ENCODE measurements at places on chromosomes 16 and 17.

DNA sequence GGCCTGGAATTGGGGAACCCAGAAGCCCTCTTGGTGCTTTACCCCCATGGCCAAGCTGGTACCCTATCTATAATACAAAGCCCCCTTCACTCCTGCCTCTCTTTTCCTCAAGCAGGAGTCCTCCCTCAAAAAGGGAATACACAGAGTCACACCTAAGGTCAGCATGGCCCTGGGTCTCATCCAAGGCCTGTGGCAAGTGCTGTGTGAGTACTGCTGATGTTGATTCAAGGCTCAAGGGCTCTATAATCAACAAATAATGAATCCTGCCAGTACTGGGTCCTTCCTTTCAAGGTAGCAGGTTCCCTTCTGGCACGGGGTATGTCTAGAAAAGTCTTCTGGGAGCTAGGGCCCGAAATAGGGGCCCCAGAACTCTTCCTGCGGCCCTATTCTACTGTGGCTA is 187.3 kb downstream of the CYB561 start:
- DNase-seq: no peak

- DNase-seq: no peak
Observed at GRCh38 chr17:61846088-61846487, 17.2 kb downstream of the BRIP1 start.

DNA sequence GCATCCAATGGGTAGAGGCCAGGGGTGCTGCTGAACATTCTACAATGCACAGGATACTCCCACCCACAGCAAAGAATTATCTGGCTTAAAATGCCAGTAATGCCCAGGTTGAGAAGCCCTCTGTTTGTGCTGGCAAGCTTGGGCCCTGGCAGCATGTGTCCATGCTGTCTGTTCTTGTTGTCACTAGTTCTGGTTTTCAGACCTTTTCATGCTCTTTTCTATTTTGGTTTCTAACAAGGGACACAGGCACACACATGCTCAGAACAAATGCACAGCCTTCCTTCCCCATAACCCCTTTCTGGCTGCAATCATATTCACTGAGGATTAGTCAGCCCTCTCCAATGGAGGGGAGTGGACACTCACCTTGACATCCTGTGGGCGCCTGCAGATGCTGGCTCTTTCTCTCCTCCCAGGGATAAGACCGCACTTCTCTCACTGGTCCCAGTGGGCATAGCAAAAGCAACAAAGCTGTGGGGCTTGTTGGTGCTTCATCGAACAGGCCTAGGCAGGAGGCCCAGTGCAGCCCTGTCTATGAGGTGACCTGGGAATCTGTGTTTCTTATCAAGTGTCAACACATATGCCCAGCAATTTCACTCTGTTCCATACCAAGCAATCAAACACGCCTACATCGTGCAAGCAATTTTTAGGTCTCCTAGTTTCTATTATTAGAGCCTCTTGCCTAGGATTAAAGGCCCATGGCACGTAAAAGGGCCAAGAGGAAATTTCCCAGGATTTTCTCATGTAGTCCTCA is 271.1 kb upstream of the CCL2 start:
- DNase-seq: no peak

GRCh38 chr17:81173052-81173761 is 7.2 kb upstream of the AATK start:
- DNase-seq: no peak

DNA sequence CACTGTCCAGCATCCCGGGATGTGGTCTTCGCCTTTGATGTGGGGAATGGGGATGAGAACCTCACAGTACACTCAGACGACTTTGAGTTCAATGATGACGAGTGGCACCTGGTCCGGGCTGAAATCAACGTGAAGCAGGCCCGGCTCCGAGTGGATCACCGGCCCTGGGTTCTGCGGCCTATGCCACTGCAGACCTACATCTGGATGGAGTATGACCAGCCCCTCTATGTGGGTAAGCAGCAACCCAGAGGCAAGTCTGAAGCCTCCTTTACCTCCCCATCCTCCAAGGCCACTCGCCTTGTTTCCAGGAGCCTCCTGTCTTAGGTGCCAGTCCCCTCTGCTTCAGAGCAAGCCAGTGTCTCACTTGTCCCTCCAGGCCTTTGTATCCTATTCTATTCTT is 10.2 kb downstream of the CNTNAP1 start:
- DNase-seq: no peak

GRCh38 chr17:37488009-37488604 is 1.6 kb upstream of the DUSP14 start:
- DNase-seq: no peak

DNA sequence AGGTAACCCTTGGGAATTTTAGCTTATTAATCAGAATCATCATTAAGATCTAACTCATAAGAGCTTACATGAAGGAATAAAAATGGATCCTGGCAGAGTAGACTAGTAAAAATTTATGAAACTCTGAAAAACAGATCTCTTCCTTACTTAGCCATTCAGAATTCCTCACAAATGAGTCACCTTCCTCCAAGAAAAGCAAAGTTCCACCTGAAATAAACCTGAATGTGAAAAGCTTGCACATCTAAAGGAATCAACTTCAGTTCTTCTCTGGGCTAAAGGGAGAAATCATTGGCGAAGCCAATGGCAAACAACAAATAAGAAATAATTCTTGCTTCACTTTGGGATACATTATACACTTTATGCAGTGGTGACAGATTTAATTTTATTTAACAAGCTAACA is 22.7 kb downstream of the MYO1D start:
- no peak for DNase-seq

DNA sequence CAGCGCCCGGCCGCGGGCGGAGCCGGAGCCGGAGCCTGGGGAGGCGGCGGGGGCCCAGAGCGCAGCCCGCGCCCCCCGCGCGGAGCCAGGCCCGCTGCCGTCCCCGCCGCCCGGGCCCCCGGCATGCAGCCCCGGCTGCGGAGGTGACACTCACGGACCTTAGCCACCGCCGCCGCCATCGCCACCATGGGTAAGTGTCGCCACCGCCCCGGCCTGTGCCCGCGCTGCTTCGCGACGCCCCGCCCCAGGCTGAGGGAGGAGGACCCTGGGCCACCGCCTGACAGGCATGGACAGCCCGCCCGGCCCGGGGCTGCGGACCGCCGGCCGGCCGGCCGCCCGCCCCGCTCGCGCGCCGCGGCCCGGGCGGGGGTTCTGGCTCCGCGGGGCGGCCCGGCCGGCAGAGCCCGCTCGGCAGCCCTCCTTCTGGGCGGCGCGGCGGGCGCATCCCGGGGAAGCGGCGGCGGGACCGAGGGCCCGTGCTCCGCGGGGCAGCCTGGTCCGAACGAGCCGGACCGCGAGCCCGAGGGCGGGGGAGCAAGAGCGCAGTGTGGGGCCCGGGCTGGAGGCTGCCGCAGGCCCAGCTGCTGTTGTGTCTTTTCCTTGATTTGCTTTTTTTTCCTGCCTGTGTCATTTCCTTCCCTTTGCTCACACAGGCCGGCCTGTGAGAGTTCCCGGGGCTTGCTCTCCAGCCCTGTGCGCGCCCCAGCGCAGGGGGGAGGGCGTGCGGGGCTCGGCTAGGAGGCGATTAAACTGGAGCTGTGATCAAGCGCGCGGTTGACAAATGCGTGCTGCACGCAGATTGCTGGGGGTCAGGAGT is 565 bp downstream of the MAP3K3 start:
- peak; percentile 44 for DNase-seq

DNA sequence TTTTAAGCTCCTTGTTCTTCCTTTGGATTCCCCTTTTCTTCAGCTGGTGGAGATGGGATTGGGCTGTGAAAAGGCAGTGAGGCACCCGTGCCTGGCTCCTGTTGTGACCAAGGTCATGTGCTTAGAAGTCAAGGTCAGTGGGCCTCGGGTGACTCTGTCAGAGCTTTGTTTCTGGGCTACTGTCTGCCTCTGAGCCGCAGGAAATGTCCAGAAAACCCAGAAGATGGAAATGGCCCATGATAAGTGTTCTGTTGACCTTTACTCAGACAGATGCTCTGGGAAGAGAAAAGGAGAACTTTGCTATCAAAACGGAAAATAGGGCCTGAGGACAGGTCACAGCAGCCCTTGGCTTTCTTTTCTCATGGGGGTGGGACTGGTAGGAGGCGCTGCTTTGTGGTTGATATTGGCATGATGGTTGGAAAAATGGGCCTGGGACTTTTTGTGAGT is 2.9 kb downstream of the ABCC1 start:
- no peak for DNase-seq

GRCh38 chr16:79089735-79090284 is 510.7 kb downstream of the MAF start:
- DNase-seq: no peak

GRCh38 chr16:25012525-25012991 is 2.6 kb downstream of the ARHGAP17 start:
- DNase-seq: no peak

DNA sequence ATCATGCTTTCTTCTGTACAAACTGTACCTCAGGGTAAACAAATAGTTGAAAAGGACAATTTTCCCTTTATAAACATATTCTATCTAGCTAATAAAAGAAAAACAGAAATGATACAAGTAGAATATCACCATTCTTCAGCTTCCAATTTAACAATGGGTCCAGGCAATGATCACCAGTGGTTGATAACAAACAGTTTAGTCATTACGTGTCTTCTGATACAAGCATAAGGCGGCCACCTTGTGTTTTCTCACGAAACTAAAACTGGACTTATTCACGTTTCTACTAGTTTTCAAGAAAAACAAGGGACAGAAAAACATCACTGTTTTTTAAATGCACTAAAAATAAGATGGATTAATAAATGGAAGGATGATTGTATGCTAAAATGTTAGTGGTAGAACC is 58.3 kb downstream of the STH start:
- no peak for DNase-seq

- no peak for DNase-seq
Observed at GRCh38 chr17:64002658-64003525, 4.7 kb downstream of the PRR29 start.

- DNase-seq: no peak
Observed at GRCh38 chr16:50146479-50147435, 6.3 kb upstream of the TENT4B start.

- DNase-seq: no peak
Observed at GRCh38 chr17:29620271-29620670, 2.4 kb downstream of the CORO6 start.

DNA sequence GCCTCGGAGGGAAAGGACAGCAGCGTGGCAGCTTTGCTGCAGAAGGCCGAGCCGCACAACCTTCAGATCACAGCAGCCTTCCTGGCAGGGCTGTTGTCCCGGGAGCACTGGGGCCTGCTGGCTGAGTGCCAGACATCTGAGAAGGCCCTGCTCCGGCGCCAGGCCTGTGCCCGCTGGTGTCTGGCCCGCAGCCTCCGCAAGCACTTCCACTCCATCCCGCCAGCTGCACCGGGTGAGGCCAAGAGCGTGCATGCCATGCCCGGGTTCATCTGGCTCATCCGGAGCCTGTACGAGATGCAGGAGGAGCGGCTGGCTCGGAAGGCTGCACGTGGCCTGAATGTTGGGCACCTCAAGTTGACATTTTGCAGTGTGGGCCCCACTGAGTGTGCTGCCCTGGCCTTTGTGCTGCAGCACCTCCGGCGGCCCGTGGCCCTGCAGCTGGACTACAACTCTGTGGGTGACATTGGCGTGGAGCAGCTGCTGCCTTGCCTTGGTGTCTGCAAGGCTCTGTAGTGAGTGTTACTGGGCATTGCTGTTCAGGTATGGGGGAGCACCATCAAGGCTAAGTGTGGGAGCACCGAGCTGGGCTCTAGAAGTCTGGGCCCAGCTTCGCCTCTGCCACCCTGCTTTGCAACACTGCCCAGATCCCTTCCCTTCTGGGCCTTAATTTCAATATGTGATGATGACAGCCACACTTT is 18.6 kb downstream of the NOD2 start:
- no peak for DNase-seq

- no peak for DNase-seq
Observed at GRCh38 chr17:42522798-42523278, 13.2 kb upstream of the NAGLU start.

- DNase-seq: no peak
Observed at GRCh38 chr17:78618264-78619066, 41.3 kb upstream of the DNAH17 start.

DNA sequence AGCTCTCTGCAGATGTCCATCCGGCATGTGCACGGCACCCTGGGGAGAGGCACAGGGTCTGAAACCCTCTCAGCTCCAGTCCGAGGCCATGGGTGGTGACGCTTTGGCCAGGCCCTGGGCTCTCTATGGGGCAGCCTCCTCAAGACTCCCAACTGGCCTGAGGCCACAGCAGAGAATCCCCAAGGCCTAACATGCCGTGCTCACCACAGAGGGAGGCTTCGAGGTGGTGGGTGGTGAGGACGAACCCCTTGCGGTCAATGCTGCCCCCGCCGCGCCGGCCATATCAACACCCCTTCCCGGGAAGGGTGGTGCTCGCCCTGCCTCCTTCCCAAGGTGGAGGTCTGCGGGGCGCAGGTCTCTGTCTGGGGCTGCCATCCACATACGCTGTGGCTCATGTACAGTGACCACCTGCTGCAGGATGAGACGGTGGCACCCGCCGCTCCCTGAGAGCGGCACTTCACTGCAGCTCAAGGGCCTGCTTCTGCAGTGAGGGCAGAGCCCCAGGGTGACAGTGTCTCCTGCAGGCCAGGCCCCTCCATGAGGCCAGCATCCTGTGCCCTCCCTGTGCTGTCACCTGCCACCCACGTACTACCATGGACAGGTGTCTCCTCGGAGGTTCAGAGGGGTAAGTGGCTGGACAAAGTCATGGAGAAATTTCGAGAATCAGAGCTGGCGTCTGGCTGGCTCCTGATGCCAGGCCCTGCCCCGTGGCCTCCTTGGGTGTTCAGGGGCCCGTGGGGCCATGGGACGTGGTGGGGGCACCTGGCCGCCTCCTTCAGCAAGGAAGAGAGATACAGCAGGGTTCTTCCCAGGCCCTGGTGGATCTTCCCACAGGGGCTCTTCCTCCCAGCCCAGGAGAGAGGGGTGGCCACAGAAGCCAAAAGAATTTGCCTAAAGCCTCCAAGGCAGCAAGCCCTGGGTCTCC is 54.6 kb upstream of the ACSF3 start:
- DNase-seq: no peak

- DNase-seq: no peak
Observed at GRCh38 chr16:19677402-19677801, 40.6 kb downstream of the KNOP1 start.

GRCh38 chr17:8675306-8675705 is 44.8 kb upstream of the MYH10 start:
- no peak for DNase-seq

GRCh38 chr17:39547713-39548478 is 59.8 kb downstream of the NEUROD2 start:
- DNase-seq: peak; percentile 56

DNA sequence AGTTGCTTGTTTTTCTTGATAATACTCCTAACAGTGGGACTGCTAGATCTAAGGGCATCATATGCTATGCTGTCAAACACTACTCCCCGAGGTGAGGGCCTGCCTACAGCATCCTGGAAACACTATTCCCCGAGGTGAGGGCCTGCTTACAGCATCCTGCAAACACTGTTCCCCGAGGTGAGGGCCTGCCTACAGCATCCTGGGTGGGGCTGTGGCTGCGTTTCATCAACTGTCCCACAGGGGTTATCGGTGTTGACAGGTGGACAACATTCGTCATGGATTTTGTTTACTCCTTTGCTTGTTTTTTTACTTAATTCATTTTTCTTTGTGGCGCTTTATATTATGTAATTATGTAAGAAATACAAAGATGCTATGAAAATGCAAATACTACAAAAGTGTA is 22.5 kb downstream of the NPRL3 start:
- no peak for DNase-seq

GRCh38 chr17:59623151-59623550 is 3.5 kb downstream of the CLTC start:
- no peak for DNase-seq

Data from T-helper 17 cell (primary cell).